Uterus (tissue), 4 donors: ENCODE measurements at places on chromosomes 2 and 18.
A peak's percentile ranks its signal among the peaks of the same experiment; 100 is the strongest.

DNA sequence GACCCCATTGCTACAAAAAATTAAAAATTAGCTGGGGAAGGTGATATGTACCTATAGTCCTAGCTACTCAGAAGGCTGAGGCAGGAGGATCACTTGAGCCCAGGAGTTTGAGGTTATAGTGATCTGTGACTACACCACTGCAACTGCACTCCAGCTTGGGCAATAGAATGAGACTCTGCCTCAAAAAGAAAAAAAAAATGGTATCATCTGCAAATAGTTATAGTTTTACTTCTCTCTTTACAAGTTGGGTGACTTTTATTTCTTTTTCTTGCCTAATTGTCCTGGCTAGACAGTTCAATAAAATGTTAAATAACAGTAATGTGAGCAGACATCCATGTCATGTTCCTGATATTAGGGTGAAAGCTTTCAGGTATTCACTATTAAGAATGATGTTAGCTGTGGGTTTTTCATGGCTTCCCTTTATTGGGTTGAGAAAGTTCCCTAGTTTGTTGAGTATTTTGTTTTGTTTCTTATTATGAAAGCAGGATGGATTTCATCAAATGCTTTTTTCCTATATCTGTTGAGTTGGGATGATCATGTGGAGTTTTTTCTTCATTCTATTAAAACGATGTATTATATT lies 24.9 kb upstream of the ACOXL start:
- no peak for DNase-seq
- no peak overlapping the region for H3K27ac ChIP-seq
- H3K4me1 ChIP-seq: no peaks in the 10 kb centered on the region
- no peaks in the 10 kb centered on the region for H3K36me3 ChIP-seq
- H3K27me3 ChIP-seq: no peaks in the 10 kb centered on the region

DNA sequence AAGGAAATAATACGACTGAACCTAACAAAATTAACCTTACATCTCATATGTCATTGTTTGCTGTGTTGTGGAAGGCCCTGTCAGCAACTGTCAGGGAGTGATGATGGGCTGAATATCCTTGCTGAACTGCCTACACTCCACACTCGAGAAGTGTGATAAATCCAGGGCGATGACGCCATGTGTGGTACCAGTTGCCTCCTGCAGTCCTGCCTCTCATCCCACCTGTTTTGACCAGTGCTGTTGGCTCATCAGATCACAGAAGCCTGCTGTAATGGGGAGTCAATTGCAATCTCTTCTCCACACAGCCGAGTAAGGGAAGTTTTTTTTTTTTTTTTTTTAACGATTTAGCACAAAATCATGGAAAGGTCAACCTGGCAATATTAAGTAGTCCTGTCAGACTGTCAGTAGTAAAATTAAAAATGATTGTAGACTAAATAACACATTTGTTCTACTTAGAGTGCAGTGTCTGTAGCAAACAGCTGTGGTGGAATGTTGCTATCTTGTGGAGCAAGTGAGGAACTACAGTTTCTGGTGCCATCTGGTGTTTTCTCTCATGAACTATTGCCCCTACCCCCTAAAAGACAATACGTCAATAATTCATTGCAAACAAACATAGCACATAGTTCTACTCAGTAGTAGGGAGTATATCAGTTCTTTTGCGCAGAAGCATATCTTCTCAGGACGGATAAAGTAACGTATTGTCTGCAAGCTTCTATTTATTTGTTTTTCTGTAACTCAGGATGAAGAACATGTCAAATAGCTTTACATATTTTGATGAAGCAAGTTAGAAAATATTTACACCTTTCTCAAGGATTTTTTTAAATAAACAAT lies 347.6 kb downstream of the CTNNA2 start:
- no peaks in the 10 kb centered on the region for H3K27me3 ChIP-seq
- H3K4me1 ChIP-seq: no peaks in the 10 kb centered on the region
- no peaks in the 10 kb centered on the region for H3K36me3 ChIP-seq
- H3K4me3 ChIP-seq: no peak overlapping the region

GRCh38 chr2:240300840-240301239 lies 134.6 kb upstream of the GPC1 start:
- H3K4me1 ChIP-seq: no peaks in the 10 kb centered on the region
- DNase-seq: no peak
- no peaks in the 10 kb centered on the region for H3K36me3 ChIP-seq
- no peak overlapping the region for H3K27ac ChIP-seq
- H3K27me3 ChIP-seq: no peaks in the 10 kb centered on the region

DNA sequence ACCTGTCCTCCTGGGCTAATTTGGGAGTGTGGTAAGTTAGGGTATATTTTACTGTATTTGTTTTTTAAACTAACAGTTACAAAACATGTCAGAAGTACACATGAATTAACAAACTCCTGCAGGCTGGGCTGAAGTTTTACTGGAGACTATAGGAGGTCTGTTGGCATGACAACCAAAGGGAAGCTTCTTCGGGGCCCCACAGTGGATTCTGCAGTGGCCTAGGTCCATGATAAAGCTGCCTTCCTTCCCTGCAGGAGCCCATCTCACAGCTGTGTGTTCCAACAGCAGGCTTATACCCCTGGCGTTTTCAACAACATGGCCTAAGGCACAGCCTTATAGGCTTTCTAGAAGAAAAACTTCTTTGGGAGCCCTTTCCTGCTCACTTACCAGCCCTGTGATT lies 128.0 kb upstream of the SETBP1 start:
- no peak for DNase-seq
- H3K27ac ChIP-seq: no peak overlapping the region
- no peaks in the 10 kb centered on the region for H3K4me1 ChIP-seq
- H3K27me3 ChIP-seq: no peaks in the 10 kb centered on the region

GRCh38 chr2:48674933-48675332 lies 57.3 kb downstream of the GTF2A1L start:
- no peaks in the 10 kb centered on the region for H3K36me3 ChIP-seq
- DNase-seq: no peak
- no peak overlapping the region for H3K27ac ChIP-seq
- no peaks in the 10 kb centered on the region for H3K4me1 ChIP-seq
- no peak overlapping the region for H3K4me3 ChIP-seq
- H3K27me3 ChIP-seq: no peaks in the 10 kb centered on the region

DNA sequence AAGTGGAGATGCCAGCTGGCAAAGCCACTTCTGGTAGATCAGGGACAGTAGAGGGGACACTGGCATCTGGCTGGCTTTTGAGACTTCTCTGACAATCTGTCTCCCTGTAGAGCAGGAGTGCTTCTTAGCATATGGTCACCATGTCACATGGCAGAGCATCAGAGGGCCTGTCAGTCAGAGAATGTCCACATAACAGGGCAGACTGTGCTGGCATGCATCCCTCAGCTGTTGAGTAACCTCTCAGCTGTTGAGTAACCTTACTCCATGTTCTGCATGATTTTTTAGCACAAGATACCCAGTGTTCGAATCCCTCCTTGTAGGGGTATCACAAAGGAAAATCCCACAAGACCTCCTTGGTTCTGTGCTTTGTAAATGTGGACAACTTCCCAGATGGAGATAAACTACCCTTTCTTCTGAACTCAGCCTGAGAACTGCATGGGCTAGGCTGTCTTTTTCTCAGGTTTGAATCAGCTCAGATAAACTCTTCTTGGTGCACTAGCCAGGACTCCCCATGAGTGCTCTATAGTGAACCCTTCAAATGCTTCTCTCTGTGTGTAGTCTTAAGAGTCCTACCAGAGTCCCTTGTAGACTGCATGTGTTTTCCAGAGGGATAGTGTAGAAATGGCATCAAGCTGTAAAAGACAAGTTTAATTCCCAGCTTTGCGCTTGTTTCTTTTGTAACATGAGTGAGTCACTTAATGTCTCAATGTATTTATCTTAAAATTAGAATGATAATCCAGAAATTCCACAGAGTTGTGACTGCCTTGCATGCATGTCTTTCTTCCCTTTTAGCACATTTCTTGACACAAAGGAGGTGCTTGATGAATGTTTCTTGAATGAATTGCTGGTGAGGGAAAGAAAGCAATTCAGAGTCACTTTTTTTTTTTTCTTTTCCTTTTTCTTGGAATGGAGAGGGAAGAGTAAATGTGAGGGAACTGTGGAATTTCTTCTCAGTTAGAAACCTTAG lies 442.3 kb upstream of the HNMT start:
- H3K4me3 ChIP-seq: no peak overlapping the region
- DNase-seq: no peak
- H3K27ac ChIP-seq: no peak overlapping the region
- H3K27me3 ChIP-seq: no peaks in the 10 kb centered on the region

GRCh38 chr2:212245880-212246279 lies 292.7 kb downstream of the ERBB4 start:
- DNase-seq: no peak
- H3K27me3 ChIP-seq: no peaks in the 10 kb centered on the region
- H3K4me3 ChIP-seq: no peak overlapping the region
- no peaks in the 10 kb centered on the region for H3K36me3 ChIP-seq
- H3K27ac ChIP-seq: no peak overlapping the region
- no peaks in the 10 kb centered on the region for H3K4me1 ChIP-seq

GRCh38 chr2:173986805-173987204 lies 21.6 kb upstream of the SP3 start:
- no peaks in the 10 kb centered on the region for H3K27me3 ChIP-seq
- no peak overlapping the region for H3K4me3 ChIP-seq
- H3K4me1 ChIP-seq: peaks cover 5% of the 10 kb centered on the region
- peak overlapping the region; percentile 58 for H3K27ac ChIP-seq
- peak; percentile 41 for DNase-seq

DNA sequence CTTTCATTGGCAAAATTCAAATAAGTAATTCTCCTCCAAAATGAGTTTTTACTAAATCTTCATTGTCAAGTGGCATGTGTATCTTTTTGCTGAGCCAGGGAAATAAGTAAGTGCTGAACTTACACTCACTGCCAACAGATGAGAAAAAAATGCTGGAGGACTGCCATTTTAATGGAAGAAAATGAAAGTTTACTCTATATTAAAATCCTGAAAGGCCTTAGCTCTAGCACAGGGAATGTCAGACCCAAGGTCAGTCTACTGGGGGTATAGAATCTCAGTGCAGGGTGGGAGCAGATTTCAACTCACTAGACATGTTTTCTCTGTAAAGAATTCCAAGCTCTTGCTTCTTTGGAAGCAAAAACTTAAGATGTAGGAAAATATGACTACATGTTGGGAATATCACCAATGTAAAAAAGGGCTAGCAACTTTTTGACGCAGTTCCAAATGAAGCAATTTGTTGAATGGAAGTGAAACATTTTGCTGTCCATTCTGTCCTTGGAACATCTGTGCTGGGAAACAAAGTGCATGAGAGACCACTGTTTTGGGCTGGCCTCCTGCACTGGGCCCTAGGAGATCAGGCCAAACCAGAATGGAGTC lies 127.0 kb downstream of the ST6GAL2 start:
- no peak for DNase-seq
- H3K4me1 ChIP-seq: peaks cover 5% of the 10 kb centered on the region
- H3K27me3 ChIP-seq: no peaks in the 10 kb centered on the region

DNA sequence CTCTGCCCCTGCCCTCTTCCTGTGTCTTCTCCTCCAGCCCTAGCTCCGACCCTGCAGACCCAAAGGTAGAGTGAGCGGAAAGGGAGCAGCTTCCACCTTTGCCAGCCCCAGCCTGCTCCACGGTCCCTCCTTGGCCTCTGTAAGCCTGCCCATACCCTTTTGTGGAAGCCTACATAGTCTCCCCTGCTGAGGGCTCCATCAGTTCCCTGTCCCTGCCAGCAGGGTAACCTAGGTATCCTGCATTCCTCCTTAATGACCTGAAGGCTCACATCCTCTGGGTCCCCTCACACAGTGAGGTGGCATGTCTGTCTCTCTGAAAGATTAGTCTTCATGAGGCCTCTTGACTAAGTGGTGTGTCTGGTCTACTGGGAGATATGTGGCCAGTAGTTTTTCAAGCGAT lies 20.5 kb upstream of the ACKR3 start:
- DNase-seq: no peak
- H3K36me3 ChIP-seq: no peaks in the 10 kb centered on the region
- H3K27ac ChIP-seq: no peak overlapping the region
- H3K27me3 ChIP-seq: no peaks in the 10 kb centered on the region
- no peak overlapping the region for H3K4me3 ChIP-seq

- no peak for DNase-seq
- no peak overlapping the region for H3K4me3 ChIP-seq
- H3K27me3 ChIP-seq: no peaks in the 10 kb centered on the region
- H3K36me3 ChIP-seq: no peaks in the 10 kb centered on the region
- no peak overlapping the region for H3K27ac ChIP-seq
- H3K4me1 ChIP-seq: no peaks in the 10 kb centered on the region
Observed at GRCh38 chr18:12258719-12259705, 4.9 kb downstream of the CIDEA start.

DNA sequence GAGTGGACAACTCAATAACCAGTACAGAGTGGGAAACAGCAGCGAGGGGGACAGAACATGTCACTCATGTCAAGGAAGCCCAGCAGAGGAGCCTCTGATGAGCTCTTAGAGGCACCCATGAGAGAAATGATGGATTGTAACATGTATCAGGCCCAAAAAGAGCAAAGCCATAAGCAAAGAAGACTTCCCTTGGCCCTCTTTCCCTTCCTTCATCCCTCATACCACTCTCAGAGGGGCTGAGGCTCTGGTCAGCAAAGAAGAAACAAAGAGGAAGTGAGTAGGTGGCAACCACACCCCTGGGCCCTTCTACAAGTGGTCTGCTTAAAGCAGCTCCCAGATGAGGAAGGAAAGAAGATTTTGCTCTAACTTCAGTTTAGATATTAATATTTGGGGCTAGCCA lies 112.8 kb downstream of the CDC42EP3 start:
- H3K4me3 ChIP-seq: no peak overlapping the region
- H3K4me1 ChIP-seq: no peaks in the 10 kb centered on the region
- H3K27me3 ChIP-seq: no peaks in the 10 kb centered on the region
- no peak overlapping the region for H3K27ac ChIP-seq
- H3K36me3 ChIP-seq: no peaks in the 10 kb centered on the region

DNA sequence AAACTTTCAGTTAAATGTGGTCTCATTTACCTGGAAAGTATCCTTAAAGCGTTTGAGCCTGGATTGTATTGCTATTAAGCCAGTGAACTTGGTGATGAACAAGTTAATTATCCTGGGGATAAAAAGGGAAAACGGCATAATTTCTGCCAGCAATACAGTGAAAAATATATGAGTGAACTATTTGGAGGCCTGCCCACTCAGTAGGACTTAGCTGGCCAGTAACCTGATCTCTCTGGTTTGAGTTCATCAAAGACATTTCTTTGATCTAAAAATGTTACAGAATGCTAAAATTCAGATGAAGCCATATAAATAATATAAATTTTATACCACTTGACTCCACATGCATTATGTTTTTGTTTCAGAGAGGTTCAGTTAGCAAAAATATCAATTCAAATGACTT lies 241.1 kb upstream of the VWC2L start:
- no peaks in the 10 kb centered on the region for H3K36me3 ChIP-seq
- H3K4me1 ChIP-seq: no peaks in the 10 kb centered on the region
- H3K4me3 ChIP-seq: no peak overlapping the region
- H3K27me3 ChIP-seq: no peaks in the 10 kb centered on the region

- no peak overlapping the region for H3K4me3 ChIP-seq
- H3K27me3 ChIP-seq: no peaks in the 10 kb centered on the region
Observed at GRCh38 chr2:80531319-80531718, 226.8 kb upstream of the LRRTM1 start.
